ENCODE measurements at places on chromosomes 6 and 20.

GRCh38 chr20:22003680-22004079 is 298.2 kb downstream of the PAX1 start:
- no peak overlapping the region for H3K4me3 ChIP-seq
- no peak overlapping the region for H3K27ac ChIP-seq
- no peaks in the 10 kb centered on the region for H3K36me3 ChIP-seq

- no peaks in the 10 kb centered on the region for H3K4me1 ChIP-seq
- H3K27ac ChIP-seq, result no peak overlapping the region
- H3K4me3 ChIP-seq, result no peak overlapping the region
- H3K27me3 ChIP-seq, result no peaks in the 10 kb centered on the region
Observed at GRCh38 chr6:134398453-134398852, 80.5 kb upstream of the SGK1 start.

DNA sequence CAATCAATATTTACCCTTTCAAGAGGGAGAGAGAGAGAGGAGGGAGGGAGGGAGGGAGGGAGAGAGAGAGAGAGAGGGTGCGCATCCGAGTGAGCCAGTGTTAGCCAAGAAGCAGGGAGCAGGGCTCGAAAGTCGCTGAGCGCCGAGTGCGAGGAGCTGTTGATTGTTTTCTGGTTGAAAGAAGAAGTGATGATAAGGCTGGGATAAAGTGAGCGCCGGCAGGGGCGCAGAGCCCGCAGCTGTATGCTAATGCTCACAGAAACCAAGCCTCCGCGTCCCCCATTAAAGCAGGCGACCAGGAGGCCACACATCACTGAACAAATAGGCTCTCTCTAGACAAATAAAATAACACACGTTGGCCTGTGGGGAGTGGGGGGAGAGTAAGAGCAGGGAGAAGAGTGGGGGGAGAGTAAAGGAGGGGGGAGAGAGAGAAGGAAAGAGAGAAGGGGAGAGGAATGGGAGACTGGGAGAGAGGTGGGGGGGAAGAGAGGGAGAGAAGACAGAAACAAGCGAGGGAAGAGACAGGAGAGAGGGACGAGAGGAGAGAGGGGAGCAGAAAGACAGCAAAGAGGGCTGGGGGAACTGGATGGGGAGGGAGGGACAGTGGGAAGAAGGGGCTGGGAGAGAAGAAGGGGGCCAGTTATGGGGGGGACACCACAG is 5.0 kb upstream of the INSM1 start:
- no peak for DNase-seq
- H3K4me1 ChIP-seq, result peaks cover 4% of the 10 kb centered on the region
- no peaks in the 10 kb centered on the region for H3K36me3 ChIP-seq
- H3K4me3 ChIP-seq, result no peak overlapping the region
- H3K27me3 ChIP-seq, result peaks cover 7% of the 10 kb centered on the region

DNA sequence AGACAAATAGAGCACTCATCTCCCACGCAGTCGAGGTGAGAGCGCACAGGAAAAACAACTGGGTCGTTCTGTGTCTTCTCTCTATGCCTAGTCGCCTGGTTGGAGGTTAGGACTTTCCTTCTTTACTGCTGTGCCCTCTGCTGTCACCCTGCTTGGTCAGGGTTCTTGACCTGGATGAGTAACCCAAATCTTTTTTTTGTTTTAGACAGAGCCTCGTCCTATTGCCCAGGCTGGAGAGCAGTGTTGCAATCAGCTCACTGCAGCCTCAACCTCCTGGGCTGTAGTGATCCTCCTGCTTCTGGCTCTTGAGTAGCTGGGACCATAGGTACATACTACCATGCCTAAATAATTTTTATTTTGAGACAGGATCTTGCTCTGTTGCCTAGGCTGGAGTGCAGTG is 24.5 kb downstream of the PRPF6 start:
- H3K4me3 ChIP-seq, result no peak overlapping the region
- H3K27me3 ChIP-seq, result no peaks in the 10 kb centered on the region
- peaks cover 8% of the 10 kb centered on the region for H3K4me1 ChIP-seq
- no peak overlapping the region for H3K27ac ChIP-seq
- peaks cover 86% of the 10 kb centered on the region for H3K36me3 ChIP-seq

DNA sequence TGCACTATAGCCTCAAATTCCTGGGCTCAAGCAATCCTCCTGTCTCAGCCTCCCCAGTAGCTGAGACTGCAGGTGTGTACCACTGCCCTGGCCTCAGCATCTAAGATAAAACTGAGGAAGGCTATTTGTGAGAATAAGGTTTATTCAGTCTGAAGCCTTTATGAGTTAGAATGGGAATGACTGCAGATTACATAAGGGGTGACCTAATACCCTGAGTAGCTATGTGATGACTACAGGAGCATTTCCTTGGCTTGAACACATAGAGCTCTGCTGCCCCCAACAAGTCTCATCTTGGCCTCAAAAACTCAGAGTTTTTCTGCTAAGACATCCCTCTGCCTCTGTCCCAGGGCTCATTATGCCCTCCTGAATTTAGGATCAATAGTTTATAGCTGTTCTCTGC is 7.6 kb downstream of the GSS start:
- no peak for DNase-seq
- no peaks in the 10 kb centered on the region for H3K4me1 ChIP-seq
- H3K27ac ChIP-seq, result no peak overlapping the region
- H3K4me3 ChIP-seq, result no peak overlapping the region
- H3K27me3 ChIP-seq, result no peaks in the 10 kb centered on the region

DNA sequence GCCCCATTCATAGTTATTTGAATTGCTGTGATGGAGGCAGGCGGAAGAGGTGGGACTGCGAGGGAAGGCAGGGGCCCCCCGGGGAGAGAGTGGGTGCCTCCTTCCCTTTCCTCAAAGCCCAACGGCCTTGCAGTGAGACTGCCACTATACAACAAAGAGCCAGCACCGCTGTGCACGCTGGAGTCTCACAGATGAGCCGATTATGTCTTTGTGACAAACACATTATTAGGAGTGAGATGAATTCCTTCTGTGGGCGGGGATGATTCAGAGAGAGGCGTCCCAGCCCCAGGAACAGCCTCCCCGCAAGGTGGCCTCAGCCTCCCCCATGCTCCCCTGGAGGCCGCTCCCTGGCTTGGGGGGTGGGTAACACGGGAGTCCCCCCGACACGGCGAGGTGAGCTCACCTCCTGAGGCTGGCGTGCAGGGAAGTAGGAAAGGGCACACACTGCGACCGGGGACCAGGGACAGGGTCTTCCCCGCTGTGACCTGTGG is 26.7 kb downstream of the NTSR1 start:
- DNase-seq, result no peak
- H3K27ac ChIP-seq, result no peak overlapping the region
- H3K36me3 ChIP-seq, result no peaks in the 10 kb centered on the region
- H3K4me3 ChIP-seq, result no peak overlapping the region

GRCh38 chr6:77124604-77125003 is 338.7 kb downstream of the HTR1B start:
- no peak overlapping the region for H3K4me3 ChIP-seq
- H3K36me3 ChIP-seq, result no peaks in the 10 kb centered on the region
- no peaks in the 10 kb centered on the region for H3K27me3 ChIP-seq

DNA sequence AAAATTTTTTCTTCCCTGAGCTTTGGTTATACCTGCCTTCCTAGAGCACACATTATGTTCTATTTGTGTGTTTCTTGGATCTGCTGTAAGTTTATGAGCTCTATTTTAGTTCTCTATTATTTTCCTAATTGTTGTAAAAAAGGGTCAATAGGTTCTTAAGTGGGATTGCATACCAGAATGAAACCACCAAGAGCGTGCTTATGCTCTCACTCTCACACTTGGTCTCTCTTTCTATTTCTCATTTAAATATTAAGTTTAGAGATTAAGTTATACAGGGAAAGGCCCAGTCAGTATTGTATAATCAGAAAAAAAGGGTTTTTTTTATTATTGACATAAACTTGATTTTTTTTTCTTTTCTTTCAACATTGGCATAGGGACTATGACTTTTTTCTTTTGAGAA is 96.8 kb downstream of the RIMS1 start:
- H3K27ac ChIP-seq, result no peak overlapping the region
- H3K36me3 ChIP-seq, result no peaks in the 10 kb centered on the region
- no peaks in the 10 kb centered on the region for H3K4me1 ChIP-seq
- DNase-seq, result no peak

- H3K36me3 ChIP-seq, result no peaks in the 10 kb centered on the region
- no peaks in the 10 kb centered on the region for H3K27me3 ChIP-seq
- no peak for DNase-seq
- no peak overlapping the region for H3K4me3 ChIP-seq
Observed at GRCh38 chr6:63814459-63814858, 178.9 kb downstream of the PHF3 start.

DNA sequence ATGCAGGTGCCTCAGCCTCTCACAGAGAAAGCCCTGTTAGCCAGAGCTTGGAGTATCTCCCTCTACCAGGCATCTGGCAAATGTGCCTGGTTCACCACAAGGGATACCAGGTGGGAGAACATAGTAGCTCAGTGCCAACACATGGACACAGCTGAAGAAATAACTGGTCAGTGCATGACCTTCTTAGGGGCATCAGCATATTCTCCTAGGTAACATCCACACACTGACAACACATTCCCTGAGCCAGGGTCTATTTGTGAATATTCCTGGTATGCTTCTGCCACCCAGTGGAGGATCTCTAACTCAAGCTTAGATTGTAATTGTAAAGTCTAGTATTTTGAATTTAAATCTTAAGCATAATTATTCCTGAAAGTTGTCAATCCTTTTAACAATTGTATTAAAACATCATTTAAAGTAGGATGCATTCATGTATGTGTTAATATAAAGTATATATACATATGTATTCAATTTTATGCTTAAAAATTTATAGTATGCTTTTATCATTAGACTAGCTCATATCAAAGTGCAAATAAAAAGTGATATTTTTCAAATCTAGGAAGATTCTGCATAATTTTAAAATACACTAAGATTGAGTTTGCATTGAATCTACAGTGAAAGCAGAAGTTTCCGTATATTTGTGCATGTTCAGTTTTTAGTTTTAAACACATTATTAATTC is 45.3 kb upstream of the COL21A1 start:
- H3K4me3 ChIP-seq, result no peak overlapping the region
- H3K27ac ChIP-seq, result no peak overlapping the region
- DNase-seq, result no peak
- H3K36me3 ChIP-seq, result no peaks in the 10 kb centered on the region
- no peaks in the 10 kb centered on the region for H3K4me1 ChIP-seq

- no peak for DNase-seq
- H3K36me3 ChIP-seq, result no peaks in the 10 kb centered on the region
- H3K27ac ChIP-seq, result no peak overlapping the region
- no peak overlapping the region for H3K4me3 ChIP-seq
- no peaks in the 10 kb centered on the region for H3K27me3 ChIP-seq
Observed at GRCh38 chr6:22361576-22361975, 64.7 kb upstream of the PRL start.

Measured in effector memory CD4-positive, alpha-beta T cell (primary cell).